ENCODE measurements at places on chromosomes 12 and 14.
A peak's percentile ranks its signal among the peaks of the same experiment; 100 is the strongest.

- DNase-seq: no peak
Measured at GRCh38 chr12:17928708-17929366, 161.2 kb downstream of the RERGL start.

- no peak for DNase-seq
Measured at GRCh38 chr12:101809208-101809607, 21.6 kb downstream of the GNPTAB start.

DNA sequence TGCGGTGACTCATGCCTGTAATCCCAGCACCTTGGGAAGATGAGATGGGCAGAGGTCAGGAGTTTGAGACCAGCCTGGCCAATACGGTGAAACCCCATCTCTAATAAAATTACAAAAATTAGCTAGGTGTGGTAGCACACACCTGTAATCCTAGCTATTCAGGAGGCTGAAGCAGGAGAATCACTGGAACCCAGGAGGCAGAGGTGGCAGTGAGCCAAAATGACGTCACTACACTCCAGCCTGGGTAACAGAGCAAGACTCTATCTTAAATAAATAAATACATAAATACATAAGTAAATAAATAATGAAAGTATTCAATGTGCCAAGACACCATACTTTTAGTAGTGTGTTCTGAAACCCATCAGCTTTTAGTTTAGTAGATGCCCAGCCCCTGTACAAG is 308.1 kb upstream of the FLRT2 start:
- no peak for DNase-seq

GRCh38 chr12:53097564-53098353 is at the start of gene IGFBP6:
IGFBP6 (plus strand) TSS chr12:53097667; CDS start chr12:53097718, 51 bp downstream.
- DNase-seq: peak; percentile 27

DNA sequence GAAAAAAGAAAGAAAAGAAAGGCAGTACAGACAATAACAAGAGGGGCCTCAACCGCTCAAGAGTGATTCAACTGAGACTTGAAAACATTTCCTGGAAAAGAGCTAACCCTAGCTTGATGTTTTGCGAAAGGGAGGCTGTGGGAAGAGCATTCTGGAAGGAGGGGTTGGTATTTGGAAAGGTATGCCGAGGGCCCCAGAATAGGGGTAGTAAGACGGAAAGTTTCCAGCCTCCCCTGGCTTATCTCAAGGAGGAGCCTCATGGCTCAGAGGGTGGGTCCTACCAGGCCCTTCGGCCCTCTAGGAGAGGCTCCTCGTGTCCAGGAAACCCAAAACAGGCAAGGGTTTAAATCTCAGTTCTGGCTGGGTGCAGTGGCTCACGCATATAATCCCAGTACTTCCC is 8.4 kb downstream of the RNU4-2 start:
- no peak for DNase-seq

DNA sequence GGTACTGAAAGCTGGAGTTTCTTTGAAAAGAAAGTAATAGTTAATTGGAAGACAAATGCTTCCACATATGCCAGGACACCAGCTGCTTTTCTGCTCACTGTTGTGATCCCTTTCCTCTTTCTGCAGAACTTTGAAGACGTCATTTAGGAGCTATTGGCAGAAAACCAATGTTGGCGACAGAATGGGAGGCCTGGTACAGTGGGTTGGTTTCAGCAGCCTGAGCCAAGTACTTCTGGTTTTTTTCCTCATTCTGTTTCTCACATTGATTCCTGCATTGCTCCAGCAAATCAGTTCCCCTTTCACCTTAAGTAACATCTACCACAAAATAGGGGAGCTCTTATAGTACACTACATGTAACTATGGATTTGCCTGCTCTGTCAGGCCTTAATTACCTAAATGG is 96.9 kb downstream of the FIGNL2 start:
- no peak for DNase-seq

- DNase-seq: no peak
Measured at GRCh38 chr14:95564060-95564459, 29.2 kb downstream of the GLRX5 start.
